ENCODE measurements at places on chromosomes 11 and 22.

- H3K36me3 ChIP-seq: no peaks in the 10 kb centered on the region
- no peak overlapping the region for H3K27ac ChIP-seq
- H3K4me3 ChIP-seq: no peak overlapping the region
- no peak for DNase-seq
Observed at GRCh38 chr11:33448461-33449130, 191.4 kb downstream of the HIPK3 start.

- H3K4me1 ChIP-seq: no peaks in the 10 kb centered on the region
- H3K4me3 ChIP-seq: no peak overlapping the region
- H3K27ac ChIP-seq: no peak overlapping the region
- no peaks in the 10 kb centered on the region for H3K36me3 ChIP-seq
- no peak for DNase-seq
Observed at GRCh38 chr11:2433106-2433925, 11.0 kb downstream of the TRPM5 start.

DNA sequence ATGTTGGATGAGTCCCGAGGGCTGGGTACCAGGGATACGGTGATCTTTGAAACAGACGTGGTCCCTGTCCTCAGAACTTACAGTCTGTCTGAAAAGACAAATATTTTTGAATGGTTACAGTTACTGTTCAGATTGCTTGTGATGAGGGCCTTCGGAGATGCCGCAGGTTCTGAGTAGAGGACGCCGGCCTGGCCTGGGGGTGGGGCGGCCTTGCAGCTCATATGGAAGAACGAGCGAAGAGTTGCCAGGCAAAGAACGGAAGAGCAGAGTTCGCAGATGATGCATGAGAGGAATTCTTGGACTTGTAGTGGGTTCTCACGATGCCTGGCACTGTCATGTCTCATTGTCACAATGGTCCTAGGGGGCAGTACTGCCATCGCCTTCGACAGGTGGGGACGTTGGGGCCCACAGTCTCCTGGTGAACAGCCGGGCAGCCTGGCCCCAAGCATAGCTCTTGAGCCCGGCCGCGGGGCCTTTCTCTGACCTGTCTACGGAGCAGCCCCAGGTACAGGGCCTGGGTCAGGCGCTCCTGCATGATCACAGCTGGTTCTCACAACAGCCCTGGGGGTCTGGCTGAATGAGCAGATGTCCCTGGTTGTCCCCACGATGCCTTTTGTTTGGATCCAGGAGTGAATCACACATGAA is 60.9 kb upstream of the PARVG start:
- H3K4me3 ChIP-seq: no peak overlapping the region
- no peaks in the 10 kb centered on the region for H3K27me3 ChIP-seq
- H3K4me1 ChIP-seq: no peaks in the 10 kb centered on the region
- H3K36me3 ChIP-seq: peaks cover 9% of the 10 kb centered on the region

DNA sequence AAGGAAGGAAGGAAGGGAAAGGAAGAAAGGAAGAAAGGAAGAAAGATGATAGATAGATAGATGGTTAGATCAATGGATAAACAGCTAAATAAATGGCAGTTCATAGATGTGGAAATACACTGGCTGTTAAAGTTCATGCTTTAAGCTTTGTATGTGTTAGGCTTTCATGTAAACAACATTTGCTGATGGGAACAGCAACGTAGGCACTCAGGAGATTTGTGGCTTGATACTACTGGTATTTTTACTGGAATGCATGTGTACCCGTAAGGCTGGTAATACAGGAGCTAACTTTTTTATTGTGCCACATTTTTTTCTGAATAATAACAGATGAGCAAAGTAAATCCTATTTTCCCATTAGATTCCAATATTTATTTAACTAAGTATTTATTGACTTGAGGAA is 85.6 kb downstream of the NCAM1 start:
- no peaks in the 10 kb centered on the region for H3K36me3 ChIP-seq
- no peak overlapping the region for H3K27ac ChIP-seq
- no peak for DNase-seq
- no peak overlapping the region for H3K4me3 ChIP-seq

DNA sequence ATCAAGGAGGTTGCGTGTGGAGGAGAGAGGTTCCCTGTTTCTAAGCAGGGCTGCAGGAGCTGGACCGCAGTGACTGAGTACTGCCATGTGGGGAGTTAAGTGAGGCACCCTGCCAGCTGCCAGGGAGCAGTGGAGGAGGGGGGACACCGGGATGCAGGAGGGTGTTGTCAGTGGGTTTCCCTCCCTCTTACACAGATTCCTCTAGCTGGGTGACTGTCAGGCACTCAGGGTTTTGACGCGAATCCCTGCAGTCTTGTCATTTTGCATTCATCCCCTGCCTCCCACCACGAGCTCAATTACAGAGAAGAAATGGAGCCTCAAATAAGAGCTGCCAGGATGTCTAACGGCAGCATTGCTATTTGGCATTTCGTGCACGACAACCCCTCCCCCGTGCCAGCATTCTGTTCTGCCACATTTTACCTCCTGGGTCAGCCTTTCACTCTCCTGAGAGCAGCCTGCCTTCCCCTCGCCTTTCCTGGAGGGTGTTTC is 119.8 kb upstream of the SORL1-AS1 start:
- H3K27me3 ChIP-seq: no peaks in the 10 kb centered on the region
- no peak for DNase-seq
- H3K4me3 ChIP-seq: no peak overlapping the region
- H3K4me1 ChIP-seq: peaks cover 8% of the 10 kb centered on the region
- H3K27ac ChIP-seq: peak overlapping the region; percentile 43

- no peaks in the 10 kb centered on the region for H3K36me3 ChIP-seq
- DNase-seq: no peak
- no peak overlapping the region for H3K27ac ChIP-seq
Observed at GRCh38 chr11:33172996-33173395, 11.7 kb upstream of the CSTF3 start.

DNA sequence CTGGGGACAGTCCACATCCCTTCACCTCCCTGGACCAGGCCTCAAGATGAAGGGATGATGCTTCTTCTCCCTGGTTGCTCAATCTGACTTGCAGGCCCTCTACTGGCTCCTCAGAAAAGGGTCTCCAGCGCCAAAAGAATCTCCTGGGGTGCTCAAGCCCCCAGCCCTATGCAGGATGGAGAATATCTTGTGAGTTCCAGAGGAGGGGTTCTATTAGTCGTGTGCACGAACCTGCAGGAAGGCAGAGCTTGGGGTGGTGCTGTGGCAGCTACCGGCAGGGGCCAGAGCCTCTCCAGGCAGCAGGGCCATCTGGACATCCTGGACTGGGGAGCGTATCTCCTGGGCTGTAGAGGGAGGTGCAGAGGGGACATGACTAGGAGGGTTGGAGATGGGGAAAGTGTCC is 1339.5 kb downstream of the BRD1 start:
- H3K27me3 ChIP-seq: peaks cover 48% of the 10 kb centered on the region
- H3K27ac ChIP-seq: no peak overlapping the region
- H3K4me1 ChIP-seq: no peaks in the 10 kb centered on the region
- DNase-seq: no peak

GRCh38 chr22:26884921-26885320 is 227.5 kb downstream of the MIAT start:
- no peaks in the 10 kb centered on the region for H3K4me1 ChIP-seq
- peaks cover 1% of the 10 kb centered on the region for H3K36me3 ChIP-seq
- H3K4me3 ChIP-seq: no peak overlapping the region
- H3K27me3 ChIP-seq: no peaks in the 10 kb centered on the region
- no peak for DNase-seq

DNA sequence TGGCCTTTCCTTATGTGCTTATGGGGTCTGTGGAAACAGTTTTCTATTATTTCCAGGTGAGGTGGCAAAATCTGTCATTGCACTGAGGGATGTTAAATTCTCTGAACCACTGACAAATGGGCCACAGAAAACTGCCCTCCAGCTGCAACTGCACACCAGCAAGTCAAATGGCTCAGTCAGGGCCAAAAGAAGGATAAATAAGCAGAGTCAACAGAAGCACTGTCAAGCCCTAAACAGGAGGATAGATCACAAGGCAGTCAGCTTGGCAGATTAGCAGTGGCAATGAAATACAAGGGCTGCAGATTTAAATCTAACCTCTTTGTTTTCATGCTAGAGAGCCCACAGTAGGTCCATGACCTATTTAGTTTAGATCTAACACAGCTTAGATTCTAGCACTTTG is 435.6 kb downstream of the ETS1 start:
- H3K27me3 ChIP-seq: no peaks in the 10 kb centered on the region
- H3K4me3 ChIP-seq: no peak overlapping the region
- H3K4me1 ChIP-seq: no peaks in the 10 kb centered on the region
- DNase-seq: no peak

DNA sequence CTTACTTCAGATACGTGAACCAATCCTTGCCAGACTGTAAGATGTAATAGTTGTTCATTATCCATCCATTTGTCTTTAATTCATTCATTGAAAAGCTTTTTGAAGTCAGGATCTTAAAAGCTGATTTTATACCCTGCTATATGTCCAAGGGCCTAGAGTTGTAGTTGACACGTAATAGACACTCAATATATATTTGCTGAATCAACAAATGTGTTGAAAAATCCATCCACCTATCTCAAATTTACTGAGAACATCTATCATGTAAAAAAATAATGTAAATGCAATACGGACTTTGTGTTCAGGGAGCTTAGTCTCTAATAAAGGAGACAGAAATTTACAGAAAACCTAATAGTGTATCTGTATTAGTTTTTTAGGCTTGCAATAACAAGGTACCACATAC is 521.0 kb downstream of the METTL15 start:
- DNase-seq: no peak
- H3K4me1 ChIP-seq: no peaks in the 10 kb centered on the region
- no peak overlapping the region for H3K27ac ChIP-seq
- H3K27me3 ChIP-seq: no peaks in the 10 kb centered on the region
- H3K4me3 ChIP-seq: no peak overlapping the region

DNA sequence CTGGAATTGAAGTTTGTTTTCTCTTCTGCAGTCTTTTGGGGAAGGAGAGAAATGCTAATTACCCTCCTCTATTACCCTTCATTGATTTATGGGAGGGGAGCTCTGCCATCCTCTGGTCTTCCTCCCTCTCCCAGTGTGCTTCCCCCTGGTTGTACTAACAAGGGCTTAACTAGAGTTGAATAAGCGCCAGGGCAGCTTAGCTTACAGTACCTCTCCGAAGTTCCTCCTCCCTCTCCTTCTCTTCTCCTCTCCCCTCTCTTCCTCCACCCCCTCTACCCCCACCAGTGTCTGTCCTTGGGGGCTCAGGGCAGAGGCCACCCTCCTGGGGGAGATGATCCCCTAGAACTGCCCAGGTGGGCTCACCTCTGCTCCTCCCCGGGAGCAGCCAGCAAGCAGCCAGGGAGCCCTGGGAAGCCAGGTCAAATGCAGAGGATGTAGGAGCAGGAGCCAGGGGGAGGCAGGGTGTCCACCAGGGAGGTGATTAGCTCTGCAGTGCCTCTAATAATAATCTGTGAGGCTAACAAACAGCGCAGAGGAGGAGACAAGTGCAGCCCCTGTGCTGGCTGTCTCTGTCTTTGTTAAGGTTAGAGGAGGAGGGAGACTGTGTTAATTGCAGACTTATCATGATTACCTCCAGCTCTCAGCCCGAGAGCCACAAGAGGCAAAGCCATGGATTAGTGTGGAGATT is 191.6 kb upstream of the CADM1 start:
- H3K4me3 ChIP-seq: no peak overlapping the region
- H3K36me3 ChIP-seq: no peaks in the 10 kb centered on the region

DNA sequence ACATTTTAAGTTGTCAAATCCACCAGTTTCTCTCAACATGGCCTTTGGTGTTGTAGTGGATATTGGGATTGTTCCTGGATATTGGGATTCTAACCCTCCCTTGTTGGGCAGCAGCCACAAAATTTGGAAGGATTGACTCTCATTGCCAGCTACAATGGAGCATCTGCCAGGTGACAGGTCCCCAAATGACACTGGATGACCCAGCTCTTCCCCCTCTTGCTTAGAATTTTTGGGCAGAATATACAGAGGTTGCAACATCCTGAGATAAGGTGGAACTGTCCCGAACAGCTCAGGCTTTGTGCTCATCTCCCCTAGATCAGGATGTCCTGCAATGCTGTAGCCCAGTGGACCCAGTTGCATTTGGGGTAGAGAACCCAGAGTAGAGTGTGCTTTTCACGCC is 5.3 kb upstream of the TBC1D22A start:
- peaks cover 25% of the 10 kb centered on the region for H3K4me1 ChIP-seq
- no peaks in the 10 kb centered on the region for H3K27me3 ChIP-seq
- no peak overlapping the region for H3K4me3 ChIP-seq
- H3K36me3 ChIP-seq: peaks cover 32% of the 10 kb centered on the region
- no peak for DNase-seq

- no peak overlapping the region for H3K4me3 ChIP-seq
- peaks cover 6% of the 10 kb centered on the region for H3K4me1 ChIP-seq
- no peak for DNase-seq
- no peaks in the 10 kb centered on the region for H3K27me3 ChIP-seq
- no peaks in the 10 kb centered on the region for H3K36me3 ChIP-seq
Observed at GRCh38 chr22:44627521-44628139, 74.4 kb upstream of the PRR5 start.

DNA sequence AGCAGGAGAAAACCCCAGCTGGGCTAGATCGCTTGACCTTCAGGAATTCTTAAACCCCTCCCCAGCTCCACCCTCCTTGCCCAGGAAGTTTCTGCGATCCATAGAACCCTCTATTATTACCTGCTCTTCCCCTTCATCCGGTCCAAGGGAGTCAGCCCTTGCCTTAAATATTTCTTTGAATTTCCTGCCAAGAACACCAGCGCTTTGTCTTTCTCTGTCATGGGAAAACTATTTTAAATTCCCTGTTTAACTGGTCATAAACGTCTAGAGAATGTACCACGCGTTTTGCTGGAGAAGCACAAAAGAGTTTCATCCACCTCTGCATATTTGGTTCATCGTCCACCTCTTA is 496 bp upstream of the TRAF6 start:
- H3K27ac ChIP-seq: peak overlapping the region; percentile 85
- no peak for DNase-seq
- H3K27me3 ChIP-seq: peaks cover 2% of the 10 kb centered on the region
- H3K36me3 ChIP-seq: peaks cover 5% of the 10 kb centered on the region

GRCh38 chr22:45838305-45838887 is 138.6 kb downstream of the WNT7B start:
- no peaks in the 10 kb centered on the region for H3K27me3 ChIP-seq
- H3K4me1 ChIP-seq: peaks cover 2% of the 10 kb centered on the region
- no peak for DNase-seq
- peaks cover 22% of the 10 kb centered on the region for H3K36me3 ChIP-seq
- no peak overlapping the region for H3K27ac ChIP-seq

DNA sequence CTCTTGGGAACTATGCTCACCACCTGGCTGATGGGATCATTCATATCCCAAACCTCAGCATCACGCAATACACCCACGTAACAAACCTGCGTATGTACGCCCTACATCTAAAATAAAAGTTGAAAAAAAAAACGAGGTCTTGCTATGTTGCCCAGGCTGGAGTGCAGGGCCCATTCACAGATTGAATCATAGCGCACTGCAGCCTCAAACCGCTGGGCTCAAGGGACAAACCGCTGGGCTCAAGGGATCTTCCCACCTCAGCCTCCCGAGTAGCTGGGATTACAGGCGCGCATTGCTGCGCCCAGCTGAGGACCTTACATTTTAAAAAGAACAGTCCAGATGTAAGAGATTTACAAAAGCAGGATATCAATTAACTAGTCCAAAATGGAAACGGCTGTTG is 41.9 kb upstream of the EMID1 start:
- no peak overlapping the region for H3K27ac ChIP-seq
- H3K4me3 ChIP-seq: no peak overlapping the region
- no peak for DNase-seq
- H3K27me3 ChIP-seq: peaks cover 19% of the 10 kb centered on the region
